Trophoblast cell (in vitro differentiated cells and primary cell): ENCODE measurements at places on chromosomes 1 and 21.

- H3K4me3 ChIP-seq, result no peak overlapping the region
- no peak for DNase-seq
- peaks cover 2% of the 10 kb centered on the region for H3K27me3 ChIP-seq
- H3K27ac ChIP-seq, result no peak overlapping the region
Observed at GRCh38 chr1:52595061-52595460, 7.1 kb upstream of the GPX7 start.

DNA sequence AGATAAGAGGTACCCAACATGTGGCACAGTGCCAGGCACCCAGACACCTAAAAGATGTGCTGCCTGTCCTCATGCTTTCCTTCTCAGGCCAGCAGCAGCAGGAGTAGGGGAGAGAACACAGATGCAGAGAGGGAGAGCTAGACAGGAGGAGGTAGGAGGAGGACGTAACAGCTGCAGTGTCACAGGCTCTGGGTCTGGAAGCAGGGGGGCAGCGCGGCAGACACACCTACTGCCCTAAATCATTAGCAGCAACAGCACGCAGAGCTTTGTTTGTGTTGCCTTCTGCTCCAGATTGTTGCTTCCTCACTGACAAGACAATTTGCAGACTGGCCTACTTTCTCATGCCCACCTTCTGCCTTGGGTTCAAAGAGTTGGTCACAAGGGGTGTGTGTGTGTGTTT, 196.7 kb upstream of the DAB1 start:
- no peaks in the 10 kb centered on the region for H3K27me3 ChIP-seq
- no peaks in the 10 kb centered on the region for H3K4me1 ChIP-seq
- H3K36me3 ChIP-seq, result no peaks in the 10 kb centered on the region
- no peak overlapping the region for H3K27ac ChIP-seq
- no peak overlapping the region for H3K4me3 ChIP-seq

GRCh38 chr1:61387829-61388228, 305.5 kb downstream of the NFIA start:
- no peaks in the 10 kb centered on the region for H3K36me3 ChIP-seq
- H3K4me1 ChIP-seq, result no peaks in the 10 kb centered on the region
- H3K27me3 ChIP-seq, result no peaks in the 10 kb centered on the region

DNA sequence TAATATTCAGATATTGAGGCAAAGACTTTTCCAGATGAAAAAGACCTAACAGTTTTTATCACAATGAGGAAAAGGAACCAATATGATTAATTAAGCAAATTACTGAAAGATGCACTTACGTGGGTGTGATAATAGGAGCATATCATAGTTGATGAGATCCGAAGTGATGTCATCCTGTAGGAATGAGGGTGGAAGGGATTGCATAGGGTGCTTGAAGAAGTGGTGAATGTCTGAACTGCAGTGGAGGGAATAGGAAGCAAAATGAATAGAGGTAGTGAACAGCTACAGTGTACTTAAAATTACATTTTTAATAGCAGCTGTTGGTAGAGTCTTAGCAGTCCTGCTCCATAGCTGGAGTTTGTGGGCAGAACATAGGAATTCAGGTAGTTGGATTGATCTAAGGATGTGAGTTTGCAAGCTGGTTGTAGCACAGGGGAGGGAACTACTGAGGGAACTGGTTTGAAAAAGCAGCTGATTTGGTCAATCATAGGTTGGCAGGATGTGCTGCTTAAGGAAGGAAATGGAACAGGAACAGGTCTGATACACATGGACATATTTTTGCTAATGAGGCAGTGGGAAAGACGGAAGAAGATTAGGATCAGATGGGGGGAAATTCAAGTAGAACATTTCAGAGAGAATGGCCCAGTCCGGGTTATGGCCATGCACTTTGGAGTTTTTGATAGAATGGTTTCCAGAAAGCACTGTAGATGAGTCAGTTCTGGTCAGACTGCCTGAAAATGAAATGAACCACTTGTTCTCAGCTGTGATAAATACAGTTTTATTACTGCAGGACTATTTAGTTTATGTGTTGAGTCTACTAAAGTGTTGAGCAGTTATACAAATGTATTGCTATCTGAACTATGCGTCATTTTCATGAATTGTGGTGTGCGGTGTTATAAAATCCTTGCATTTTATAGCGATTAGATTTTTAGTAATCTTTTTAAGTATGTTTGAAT, 155.8 kb downstream of the RYR2 start:
- no peak for DNase-seq
- no peak overlapping the region for H3K4me3 ChIP-seq
- H3K4me1 ChIP-seq, result no peaks in the 10 kb centered on the region
- H3K27me3 ChIP-seq, result no peaks in the 10 kb centered on the region

- no peak overlapping the region for H3K27ac ChIP-seq
- peak; percentile 67 for DNase-seq
- H3K36me3 ChIP-seq, result no peaks in the 10 kb centered on the region
- no peak overlapping the region for H3K4me3 ChIP-seq
- H3K27me3 ChIP-seq, result no peaks in the 10 kb centered on the region
- no peaks in the 10 kb centered on the region for H3K4me1 ChIP-seq
Observed at GRCh38 chr1:10575616-10576015, 100.9 kb downstream of the PEX14 start.

DNA sequence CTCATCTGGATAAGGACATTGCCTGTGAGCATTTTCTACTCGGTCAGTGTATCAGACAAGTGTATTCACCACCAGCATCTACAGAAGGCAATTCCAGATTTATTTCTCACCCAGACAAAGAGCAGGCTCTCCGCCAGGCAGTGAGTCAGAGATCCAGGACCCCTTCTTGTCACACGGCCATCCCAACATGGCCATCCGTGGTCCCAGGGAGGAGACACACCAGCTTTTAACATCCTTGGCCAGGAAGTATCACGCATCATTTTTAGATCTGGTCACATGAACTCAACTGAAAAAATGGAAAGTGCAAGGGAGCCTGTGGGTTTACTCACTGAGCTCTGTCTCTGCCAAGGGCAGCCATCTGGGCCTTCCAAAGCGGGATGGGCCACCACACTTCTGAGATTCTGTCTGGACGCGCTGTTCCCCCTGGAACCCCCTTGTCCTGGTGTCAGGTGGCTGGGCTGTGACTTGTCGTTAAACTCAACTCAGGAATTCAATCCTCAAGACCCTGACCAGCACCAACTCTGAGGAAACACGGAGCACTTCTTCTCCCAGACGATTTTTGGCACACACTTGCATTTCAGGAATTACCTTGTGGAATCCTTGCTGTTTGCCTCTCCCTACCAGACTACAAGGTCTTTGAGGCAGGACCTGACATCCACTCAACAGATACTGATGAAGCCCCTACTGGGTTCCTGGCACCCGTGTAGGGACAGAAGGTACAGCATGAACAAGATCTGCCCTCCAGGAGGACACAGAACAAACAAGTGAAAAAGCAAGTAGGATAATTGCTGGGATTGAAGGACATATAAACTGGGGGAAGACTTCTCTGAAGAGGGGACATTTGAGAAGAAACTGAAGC, 21.6 kb upstream of the CCSAP start:
- H3K4me1 ChIP-seq, result no peaks in the 10 kb centered on the region
- H3K27me3 ChIP-seq, result no peaks in the 10 kb centered on the region
- no peak overlapping the region for H3K4me3 ChIP-seq

DNA sequence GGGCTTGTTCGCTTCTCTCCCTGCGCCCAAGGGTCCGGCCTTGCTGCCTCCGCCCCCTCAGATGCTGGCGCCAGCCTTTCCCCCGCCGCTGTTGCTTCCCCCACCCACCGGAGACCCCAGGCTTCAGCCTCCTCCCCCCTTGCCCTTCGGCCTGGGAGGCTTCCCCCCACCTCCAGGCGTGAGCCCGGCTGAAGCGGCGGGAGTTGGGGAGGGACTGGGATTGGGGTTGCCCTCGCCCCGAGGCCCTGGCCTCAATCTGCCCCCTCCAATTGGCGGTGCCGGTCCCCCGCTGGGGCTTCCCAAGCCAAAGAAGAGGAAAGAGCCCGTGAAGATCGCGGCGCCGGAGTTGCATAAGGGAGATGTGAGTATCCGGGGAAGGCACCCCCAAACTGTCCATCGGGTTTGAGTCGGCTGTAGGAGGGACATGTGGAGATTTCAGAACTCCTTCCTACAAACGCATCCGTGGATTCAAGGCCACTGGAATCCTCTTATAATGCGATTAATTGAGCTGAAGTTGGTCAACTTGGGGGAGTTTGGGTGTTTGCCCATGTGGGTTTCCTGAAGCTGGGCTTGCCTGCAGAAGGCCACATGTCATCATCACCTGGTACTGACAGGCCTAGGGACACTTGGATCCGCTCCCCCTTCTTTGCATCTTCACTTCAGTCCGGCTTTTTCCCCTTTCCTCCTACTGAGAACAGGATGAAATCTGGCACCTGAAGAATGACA, 707 bp downstream of the PRCC start:
- peak; percentile 12 for DNase-seq
- peaks cover 10% of the 10 kb centered on the region for H3K4me1 ChIP-seq
- H3K27me3 ChIP-seq, result no peaks in the 10 kb centered on the region
- H3K4me3 ChIP-seq, result peak overlapping the region; percentile 91
- peaks cover 6% of the 10 kb centered on the region for H3K36me3 ChIP-seq
- H3K27ac ChIP-seq, result peak overlapping the region; percentile 55

- H3K27me3 ChIP-seq, result no peaks in the 10 kb centered on the region
- no peak for DNase-seq
- H3K4me3 ChIP-seq, result no peak overlapping the region
- H3K4me1 ChIP-seq, result peaks cover 4% of the 10 kb centered on the region
- H3K27ac ChIP-seq, result no peak overlapping the region
Observed at GRCh38 chr1:70483342-70483741, 72.3 kb downstream of the CTH start.

- no peaks in the 10 kb centered on the region for H3K4me1 ChIP-seq
- no peaks in the 10 kb centered on the region for H3K36me3 ChIP-seq
- no peak for DNase-seq
- no peak overlapping the region for H3K4me3 ChIP-seq
Observed at GRCh38 chr1:222031318-222031717, 289.4 kb upstream of the DUSP10 start.

DNA sequence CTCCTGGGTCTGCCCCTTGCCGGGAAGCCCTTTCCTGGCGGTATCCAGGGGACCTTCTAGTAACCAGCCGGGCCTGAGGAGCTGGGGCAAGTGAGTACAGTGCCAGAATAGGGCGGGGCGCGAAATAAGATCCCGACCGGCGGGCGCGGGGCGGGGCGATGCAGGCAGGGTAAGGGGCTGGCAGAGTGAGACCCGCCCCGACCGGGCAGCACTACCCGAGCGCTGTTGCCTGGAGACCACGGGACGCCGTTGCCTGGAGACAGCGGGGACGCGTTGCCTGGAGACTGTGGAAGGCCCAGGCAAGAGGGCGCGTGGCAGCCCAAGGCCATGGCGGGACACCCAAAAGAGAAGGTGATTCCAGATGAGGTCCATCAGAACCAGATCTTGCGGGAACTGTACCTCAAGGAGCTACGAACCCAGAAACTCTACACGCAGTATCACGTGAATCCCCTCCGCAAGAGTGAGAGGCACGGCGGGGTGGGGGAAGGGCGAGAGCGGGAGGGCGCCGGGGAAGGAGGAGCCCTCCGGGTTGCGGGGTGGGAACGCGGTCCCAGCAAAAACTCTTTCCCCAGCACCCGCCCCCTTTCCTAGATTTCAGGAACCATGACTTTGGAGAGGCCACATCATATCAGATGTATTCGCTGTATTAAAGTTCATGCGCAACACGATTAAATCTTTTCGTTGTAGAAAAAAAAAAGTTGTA, 24.3 kb downstream of the EBNA1BP2 start:
- H3K27ac ChIP-seq, result no peak overlapping the region
- no peaks in the 10 kb centered on the region for H3K27me3 ChIP-seq
- no peaks in the 10 kb centered on the region for H3K36me3 ChIP-seq
- peak overlapping the region; percentile 64 for H3K4me3 ChIP-seq

- no peaks in the 10 kb centered on the region for H3K36me3 ChIP-seq
- H3K4me1 ChIP-seq, result no peaks in the 10 kb centered on the region
- H3K4me3 ChIP-seq, result no peak overlapping the region
- no peaks in the 10 kb centered on the region for H3K27me3 ChIP-seq
- no peak for DNase-seq
- H3K27ac ChIP-seq, result no peak overlapping the region
Observed at GRCh38 chr1:208309771-208310170, 65.6 kb upstream of the PLXNA2 start.

DNA sequence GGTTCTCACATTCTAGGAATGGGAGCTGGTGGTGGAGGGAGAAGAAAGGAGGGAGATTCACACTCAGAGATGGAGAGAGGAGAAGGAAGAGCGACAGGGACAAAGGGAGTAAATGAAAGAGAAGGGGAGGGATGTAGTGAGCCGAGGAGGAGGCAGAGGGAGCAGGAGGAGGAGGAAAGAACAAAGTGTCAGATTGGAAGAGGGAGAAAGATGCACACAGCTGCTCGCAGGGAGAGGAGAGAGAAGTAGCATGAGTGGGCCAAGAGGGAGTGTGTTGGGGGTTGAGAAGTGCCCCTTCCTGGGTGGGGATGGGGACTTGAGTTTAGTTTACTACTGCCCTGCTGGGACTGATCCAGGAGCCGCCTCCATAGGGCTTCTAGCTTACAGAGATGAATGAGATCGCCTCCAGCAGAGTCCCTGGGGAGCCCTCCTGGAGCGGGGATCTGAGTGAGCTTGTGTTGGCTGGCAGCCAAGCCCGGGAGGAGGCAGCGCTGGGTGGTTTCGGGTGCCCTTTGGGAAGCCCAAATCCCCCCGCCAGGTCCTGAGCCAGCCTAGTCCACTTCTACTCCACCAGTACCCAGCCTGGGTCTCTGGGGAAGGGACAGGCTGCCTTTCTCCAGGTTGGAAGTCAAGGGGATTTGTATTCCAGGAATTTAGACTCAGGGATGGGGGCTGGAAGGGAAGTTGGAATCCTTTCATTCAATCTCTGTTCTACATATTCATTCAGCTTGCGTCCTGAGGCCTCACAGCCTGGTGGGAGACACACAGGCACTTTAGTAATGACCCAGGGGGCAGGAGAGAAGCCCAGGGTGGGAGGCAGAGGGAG, 20.9 kb downstream of the PTPRU start:
- H3K4me1 ChIP-seq, result peaks cover 26% of the 10 kb centered on the region
- H3K4me3 ChIP-seq, result no peak overlapping the region
- no peaks in the 10 kb centered on the region for H3K27me3 ChIP-seq
- peaks cover 4% of the 10 kb centered on the region for H3K36me3 ChIP-seq
- no peak for DNase-seq

DNA sequence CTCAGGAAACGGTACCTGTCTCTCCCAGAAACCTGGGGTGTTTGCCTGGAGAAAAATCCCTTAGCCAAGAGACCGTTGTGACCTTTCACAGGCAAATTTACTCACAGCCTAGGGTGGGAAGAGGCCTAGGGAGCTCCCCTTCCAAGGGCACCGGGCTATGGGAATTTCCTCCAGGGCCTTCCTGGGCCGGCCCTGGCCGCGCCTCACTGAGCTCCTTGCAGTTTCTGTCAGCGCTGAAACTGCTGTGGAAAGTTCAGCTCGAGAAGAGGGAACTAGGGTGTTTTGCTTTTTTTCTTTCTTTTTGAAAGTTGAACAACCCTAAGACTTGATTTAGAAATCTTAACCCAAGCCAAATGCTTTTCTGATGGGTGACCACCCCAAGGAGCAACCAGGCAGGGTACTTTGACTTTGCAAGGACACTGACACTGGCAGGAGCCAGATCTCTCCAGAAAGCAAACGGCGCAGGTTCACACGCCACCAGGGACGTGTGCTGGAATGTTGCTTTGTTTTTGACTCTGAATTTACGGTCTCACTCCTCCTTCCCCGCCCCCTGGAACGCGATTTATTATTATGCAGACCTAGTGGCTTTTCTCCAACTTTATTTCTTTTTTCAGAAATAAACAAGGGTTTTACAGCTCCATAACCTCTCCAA, 229.6 kb upstream of the JUN start:
- H3K27me3 ChIP-seq, result no peaks in the 10 kb centered on the region
- peak overlapping the region; percentile 76 for H3K27ac ChIP-seq
- peaks cover 34% of the 10 kb centered on the region for H3K4me1 ChIP-seq
- H3K36me3 ChIP-seq, result no peaks in the 10 kb centered on the region
- no peak for DNase-seq
